Smooth muscle cell of the pulmonary artery (primary cell): ENCODE measurements at places on chromosomes 5 and 9. TPM values are rescaled to one million over a fixed set of nuclear protein-coding genes. Genes with fewer than 3 reads are reported as not detected.

Gene LRRC19
- total RNA-seq: not detected in 2 replicates

Gene GADD45G
- total RNA-seq: 0.20 and 0.36 TPM in 2 replicates

Gene SMARCA2
- total RNA-seq: 61.4 and 73.6 TPM in 2 replicates

Gene PAEP
- total RNA-seq: not detected in 2 replicates

Gene SLC6A18
- total RNA-seq: not detected in 2 replicates

Gene SOHLH1
- total RNA-seq: not detected in 2 replicates

Gene RELL2
- 2.3 and 3.5 TPM in 2 replicates for total RNA-seq

Gene CDH12
- not detected in 2 replicates for total RNA-seq

Gene DRD1
- total RNA-seq: 0.33 and 1.2 TPM in 2 replicates

Gene GFPT2
- 12.2 and 23.0 TPM in 2 replicates for total RNA-seq

Gene PCDHB6
- 0.20 and 0.36 TPM in 2 replicates for total RNA-seq
